Stimulated activated CD8-positive, alpha-beta memory T cell treated with anti-CD3 and anti-CD28 coated beads, Interleukin-12 subunit alpha, Interleukin-12 subunit beta, amount 100 ng/mL, for 1 hour (primary cell): ENCODE measurements at places on chromosomes 2 and 18.

DNA sequence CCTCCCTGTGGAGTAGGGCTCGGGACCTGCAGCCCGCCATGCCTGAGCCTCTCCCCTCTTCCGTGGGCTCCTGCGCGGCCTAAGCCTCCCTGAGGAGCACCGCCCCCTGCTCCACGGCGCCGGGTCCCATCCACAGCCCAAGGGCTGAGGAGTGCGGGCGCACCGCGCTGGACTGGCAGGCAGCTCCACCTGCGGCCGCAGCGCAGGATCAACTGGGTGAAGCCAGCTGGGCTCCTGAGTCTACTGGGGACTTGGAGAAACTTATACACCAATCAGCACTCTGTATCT is 17.8 kb upstream of the ACVR2A start:
- DNase-seq: no peak

GRCh38 chr2:17538844-17539554 is 1.5 kb upstream of the VSNL1 start:
- DNase-seq: no peak

- no peak for DNase-seq
Observed at GRCh38 chr2:239307921-239308613, 92.8 kb downstream of the HDAC4 start.

- DNase-seq: no peak
Observed at GRCh38 chr18:59067873-59068272, 71.8 kb upstream of the SEC11C start.
